ENCODE measurements at places on chromosomes 13 and 19.
A peak's percentile ranks its signal among the peaks of the same experiment; 100 is the strongest.

DNA sequence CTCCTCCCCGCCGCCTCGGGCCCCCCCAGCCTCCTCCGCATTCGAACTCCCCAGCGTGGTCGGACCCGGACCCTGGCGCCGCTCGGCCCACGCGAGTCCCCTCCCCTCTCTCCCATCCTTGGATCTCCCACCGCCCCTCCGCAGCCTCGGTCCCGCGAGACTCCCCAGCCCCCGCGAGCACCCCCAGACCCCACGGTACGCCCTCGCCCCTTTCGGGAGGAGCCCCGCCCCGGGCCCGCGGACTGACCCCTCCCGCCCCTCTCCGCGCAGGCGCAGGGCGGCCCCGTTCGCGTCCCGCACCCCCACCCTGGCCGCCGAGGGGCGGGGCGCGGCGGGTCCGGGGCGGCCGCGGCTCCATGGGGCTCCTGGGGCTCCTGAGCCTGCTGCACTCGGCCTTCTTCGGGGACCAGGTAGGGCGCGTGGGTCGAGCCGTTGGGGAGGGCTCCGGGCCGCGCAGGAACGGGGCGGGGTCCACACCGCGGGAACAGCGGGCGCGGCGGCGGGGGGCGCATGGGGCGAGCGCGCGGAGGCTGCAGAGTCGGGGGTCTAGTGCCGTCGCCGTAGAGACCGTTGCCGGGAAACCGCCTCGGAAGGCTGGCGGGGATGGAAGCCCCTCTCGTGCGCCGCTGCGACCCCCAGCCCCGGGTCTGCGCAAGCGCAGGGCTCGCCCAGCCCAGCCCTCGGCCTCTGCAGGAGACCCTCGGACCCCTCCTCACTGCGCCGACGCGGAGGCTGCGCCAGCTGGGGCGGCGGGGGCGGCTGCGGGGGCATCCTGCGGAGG lies 3.8 kb upstream of the APC2 start:
- no peak for DNase-seq

DNA sequence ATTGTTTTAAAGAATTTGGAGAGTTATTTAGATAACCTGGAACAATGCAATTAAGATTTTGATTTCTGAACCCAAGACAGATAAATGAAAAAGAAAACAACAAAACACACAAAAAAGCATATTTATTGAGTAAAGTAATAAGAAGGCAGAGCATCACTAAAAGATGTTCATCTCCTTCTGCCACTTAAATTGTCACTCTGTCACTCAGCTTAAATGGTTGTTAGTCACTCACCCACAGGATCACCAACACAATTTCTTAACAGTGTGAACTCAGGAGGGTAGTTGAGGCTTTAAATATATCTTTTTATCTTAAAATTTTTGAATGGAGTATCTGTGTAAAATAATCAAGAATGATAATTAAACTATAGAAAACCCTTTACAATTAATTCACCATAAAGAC lies 1215.5 kb upstream of the PCDH20 start:
- DNase-seq: no peak

GRCh38 chr19:11494634-11495285 lies 10.9 kb downstream of the ZNF653 start:
- no peak for DNase-seq

DNA sequence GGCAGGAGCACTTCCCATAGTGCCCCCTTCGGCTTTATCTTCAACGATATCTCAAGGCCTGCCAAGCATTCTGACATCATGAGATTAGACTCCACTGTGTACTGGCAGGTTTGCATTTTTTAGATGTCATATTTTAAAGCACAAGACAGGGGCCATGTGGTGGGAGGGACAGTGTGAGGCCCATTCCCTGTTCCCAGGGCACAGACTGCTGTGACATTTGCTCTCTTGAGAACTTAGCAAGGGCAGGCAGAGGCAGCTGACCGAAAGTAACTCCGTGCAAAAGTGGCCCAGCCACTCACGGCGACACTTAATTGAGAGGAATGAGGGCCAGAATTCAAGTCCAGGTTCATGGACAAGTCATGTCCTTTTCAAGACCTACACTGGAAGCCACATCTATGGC lies 201.8 kb downstream of the COL4A1 start:
- no peak for DNase-seq

- no peak for DNase-seq
These were observed 51.1 kb downstream of the CRYL1 start for GRCh38 chr13:20474515-20474914.

GRCh38 chr19:30227661-30228112 lies 144.5 kb upstream of the ZNF536 start:
- DNase-seq: no peak

- DNase-seq: no peak
These were observed 343.1 kb downstream of the MZT1 start for GRCh38 chr13:72384186-72384823.

GRCh38 chr19:38070573-38070972 lies 153.4 kb downstream of the DPF1 start:
- no peak for DNase-seq

DNA sequence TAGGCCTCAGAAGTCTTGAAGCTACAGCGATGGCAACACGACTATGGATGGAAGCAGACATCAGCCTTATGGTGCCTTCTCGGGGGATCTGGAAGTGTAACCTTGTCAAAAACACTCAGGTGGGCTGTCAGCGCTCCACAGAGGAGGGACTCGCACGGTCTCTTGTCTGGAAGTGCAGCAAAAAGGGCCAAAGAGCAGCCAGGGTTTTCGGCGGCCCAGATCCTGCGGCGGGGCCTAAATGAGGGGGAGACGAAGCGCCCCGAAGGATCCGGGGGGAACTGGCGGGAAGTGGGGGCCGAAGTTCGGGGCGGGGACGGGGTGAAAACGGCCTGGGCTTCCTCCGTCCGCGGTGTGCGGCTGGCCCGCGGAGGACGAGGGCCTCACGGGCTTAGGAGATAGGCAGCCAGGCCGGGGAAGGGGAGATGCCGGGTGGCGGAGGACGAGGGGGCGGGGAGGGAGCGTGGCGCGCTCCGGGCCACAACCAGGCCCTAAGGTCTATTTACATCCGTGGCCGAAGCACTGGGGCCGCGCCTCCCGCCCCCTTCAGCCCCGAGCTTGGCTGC lies 637 bp downstream of the RANBP3 start:
- no peak for DNase-seq

DNA sequence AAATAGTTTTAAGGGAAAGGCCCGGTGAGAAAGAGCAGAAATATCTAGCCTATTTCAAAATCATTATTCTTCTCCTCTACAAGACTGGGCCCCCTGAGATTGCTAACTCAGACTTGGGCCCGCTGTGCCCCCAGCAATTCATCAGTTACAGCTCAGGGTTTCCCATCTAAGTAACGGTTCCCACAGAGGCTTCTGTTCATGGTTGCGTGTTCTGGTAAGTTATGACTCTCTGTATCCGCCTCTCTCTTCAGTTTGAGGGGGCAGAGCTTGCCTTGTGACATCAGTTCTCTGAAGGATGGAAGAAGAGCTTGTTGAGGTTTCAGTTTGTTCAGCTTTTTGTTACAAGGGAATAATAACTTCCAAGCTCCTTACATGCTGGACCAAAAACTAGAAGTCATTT lies 11.6 kb downstream of the ZNF57 start:
- DNase-seq: no peak

DNA sequence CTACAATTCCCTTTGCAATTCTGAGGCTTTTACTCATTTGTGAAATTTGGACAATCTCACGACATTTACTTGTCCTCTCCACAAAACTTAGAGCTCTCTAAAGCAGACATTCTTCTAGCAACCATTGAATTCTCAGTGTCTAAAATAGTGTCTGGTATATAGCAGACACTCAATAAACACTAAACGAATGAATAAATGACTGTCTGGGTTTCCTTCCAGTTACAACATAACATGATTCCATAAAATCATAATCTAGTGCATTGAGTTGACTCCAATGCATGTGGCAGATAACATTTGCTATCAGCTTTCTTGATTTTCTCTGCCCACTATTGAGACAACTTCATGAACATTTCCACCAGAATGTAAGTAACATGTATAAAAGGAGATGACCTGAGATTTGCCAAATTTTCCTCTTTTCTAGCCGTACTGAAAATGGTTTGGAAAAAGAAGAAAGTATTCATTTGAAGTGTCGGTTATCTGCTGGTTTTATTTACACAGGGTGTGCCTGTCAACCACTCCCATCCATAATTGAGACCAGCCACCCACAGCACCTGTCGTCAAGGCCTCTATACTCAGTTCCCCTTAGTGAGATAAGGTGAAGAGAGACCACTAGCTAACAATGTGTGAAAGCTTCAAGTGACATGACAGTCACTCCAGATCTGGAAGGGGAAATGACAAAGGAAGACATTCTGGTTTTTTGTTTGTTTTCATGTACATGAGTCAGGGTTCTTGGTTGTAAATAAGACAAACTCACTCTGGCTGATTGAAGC lies 4.8 kb upstream of the SERP2 start:
- DNase-seq: no peak

GRCh38 chr13:45119469-45119990 lies 780 bp upstream of the GTF2F2 start:
- peak; percentile 81 for DNase-seq

GRCh38 chr13:113157206-113157928 lies 1.1 kb upstream of the PROZ start:
- no peak for DNase-seq

GRCh38 chr13:73733706-73734105 lies 400.5 kb downstream of the KLF12 start:
- no peak for DNase-seq

- DNase-seq: no peak
These were observed 51.1 kb downstream of the HS6ST3 start for GRCh38 chr13:96141032-96141431.

DNA sequence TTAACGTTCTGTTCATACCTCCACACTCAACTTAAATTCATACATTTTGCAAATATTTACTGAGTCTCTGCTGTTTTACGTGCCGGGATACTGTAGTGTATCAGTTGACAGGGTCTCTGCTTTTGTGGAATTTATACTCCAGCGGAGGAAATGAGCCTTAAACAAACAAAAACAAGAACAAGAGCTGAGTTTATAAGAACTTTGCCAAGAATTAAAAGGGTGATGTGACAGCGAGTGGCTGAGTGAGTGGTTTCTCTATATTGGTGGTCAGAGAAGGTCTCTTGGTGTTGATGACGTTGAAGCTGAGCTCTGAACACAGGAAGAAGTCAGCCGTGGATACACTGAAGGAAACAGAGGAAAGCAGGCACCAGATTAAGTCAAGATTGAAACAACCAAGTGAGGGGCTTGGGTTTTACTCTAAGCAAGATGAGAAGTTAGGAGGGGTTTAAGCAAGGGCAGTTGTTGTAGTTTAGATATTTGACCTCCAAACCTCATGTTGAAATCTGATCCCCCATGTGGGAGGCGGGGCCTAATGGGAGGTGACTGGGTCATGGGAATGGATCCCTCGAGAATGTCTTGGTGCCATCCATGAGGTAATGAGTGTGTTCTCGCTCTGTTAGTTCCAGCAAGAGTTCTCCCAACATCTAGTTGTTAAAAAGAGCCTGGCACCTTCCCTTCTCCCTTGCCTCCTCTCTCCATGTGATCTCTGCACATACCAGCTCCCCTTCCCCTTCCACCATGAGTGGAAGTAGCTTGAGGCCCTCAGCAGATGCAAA lies 248.3 kb downstream of the DCLK1 start:
- no peak for DNase-seq

DNA sequence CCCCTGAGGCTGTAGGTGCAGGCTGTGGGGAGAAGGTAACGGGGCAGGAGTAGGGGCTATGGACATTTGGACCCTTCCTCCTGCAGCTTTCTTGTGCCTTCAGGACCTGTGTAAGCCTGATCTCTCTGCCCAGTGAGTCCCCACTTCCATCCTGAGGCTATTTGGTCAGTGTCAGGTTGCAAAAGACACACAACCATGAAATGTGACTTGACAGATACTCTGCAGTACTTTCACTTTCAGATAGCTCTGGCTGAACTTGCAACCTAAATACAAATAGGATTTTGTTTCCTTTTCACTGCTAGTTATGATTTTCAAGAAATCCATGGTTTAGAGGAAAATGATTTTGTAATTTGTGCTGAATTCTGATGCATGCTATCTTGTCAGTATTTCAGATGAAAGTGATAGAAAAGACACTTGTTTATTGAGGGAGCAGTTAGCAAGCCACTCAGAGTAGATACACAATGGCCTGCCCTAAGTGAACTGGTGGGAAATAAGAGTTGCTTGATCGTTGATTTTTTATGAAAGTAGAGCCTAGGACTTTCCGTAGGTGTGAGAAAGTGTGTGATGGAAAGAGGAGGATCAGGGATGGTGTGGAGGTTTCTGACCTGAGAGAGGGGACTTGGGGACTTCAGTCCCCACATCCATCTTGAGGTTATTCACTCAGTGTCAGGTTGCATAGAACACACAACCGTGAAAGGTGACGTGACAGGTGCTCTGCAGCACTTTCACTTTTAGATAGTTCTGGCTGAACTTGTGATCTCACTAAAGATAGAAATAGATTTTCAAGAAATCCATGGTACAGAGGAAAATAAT lies 18.1 kb upstream of the EID2 start:
- DNase-seq: no peak

GRCh38 chr19:5141850-5142724 lies 173.2 kb downstream of the KDM4B start:
- DNase-seq: no peak

DNA sequence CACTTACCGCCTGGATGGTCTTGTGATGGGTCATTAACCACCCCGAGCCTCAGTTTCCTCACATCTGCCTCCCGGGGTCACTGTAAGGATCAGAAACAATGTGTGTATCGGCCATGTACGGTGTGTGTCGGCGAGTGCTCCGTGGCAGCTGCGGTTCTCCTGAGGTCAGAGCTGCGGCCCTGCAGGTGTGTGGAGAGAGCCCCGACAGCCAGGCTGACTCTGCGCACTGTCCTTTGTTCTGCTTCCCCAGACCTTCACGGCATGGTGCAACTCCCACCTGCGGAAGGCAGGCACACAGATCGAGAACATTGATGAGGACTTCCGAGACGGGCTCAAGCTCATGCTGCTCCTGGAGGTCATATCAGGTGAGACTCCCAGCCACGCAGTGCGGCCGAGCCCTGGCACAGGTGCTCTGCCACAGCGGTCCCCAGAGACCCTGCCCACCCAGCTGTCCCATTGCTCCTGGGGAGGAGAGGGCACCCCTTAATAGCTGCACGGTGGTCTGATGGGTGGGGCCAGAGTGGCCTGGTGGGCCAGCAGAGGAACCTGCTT lies 43.8 kb downstream of the CAPN12 start:
- DNase-seq: no peak
